Fibroblast of pulmonary artery (primary cell): ENCODE measurements at places on chromosomes 4 and X.

- DNase-seq: no peak
These were observed 92.1 kb downstream of the SLC9A7 start for GRCh38 chrX:46666831-46667230.

DNA sequence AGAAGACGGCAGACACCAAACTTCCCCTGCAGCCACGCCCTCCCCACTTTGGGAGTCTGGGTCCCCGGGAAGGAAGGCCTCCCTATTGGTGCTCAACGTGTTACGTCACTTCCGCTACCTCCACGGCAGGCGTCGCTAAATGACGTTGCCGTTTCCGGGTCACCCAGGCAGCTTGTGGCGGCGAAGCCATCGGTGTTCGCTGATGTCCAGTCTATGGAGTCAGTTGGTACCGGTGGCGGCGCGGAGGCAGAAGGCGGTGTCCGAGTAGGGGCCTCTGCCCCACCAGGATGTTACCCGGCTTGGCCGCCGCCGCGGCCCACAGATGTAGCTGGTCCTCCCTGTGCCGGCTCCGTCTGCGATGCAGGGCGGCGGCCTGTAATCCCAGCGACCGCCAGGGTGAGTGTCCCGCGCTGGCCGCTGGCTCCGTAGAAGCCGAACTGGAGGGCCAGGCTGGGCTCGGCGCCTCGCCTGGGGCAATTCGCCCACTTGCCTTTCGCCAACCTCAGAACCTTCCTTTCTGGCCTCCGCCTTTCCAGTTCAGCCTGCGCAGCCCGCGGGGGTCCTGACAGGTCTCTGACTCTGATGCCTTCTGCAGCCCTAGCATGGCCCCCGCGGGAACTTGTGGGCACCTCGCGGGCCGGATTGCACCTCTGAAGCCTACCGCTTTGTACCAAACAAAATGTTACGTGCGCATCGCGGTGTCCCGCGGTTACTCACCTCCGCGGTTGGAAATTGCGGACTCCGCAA lies at the start of gene SLC30A9:
SLC30A9 (plus strand) TSS at position 166 of the 747 bp plus-strand sequence; CDS start at position 288, 122 bp downstream.
- DNase-seq: peak; percentile 95

- DNase-seq: no peak
These were observed 129.8 kb downstream of the PTTG2 start for GRCh38 chr4:38089961-38090360.

DNA sequence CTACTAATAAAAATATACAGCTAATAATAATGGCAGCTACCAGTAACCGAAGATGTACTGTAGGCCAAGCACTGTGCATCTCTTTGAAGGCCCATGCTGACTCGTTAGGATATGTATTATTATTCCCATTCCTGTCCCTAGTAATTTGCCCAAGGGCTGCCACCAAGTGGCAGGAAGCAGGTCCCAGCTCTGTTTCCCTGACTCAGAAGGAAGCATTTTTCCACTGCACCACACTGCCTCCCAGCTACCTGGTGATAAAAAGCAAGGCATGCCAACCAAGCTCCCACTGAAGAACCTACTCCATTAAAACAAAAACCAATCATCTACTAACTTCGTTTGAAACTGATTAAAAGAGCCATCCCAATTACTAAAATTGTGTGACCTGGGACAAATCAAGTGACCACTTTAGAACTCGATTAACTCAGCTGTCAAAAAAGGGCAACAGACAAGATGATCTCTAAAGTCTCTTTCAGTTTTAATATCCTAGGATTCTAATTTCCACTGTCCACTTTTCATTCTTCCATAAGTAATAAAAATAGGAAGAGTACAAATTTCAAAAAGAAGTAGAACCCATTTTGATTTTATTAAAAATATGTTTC lies 24.3 kb upstream of the PGM2 start:
- peak; percentile 58 for DNase-seq

- no peak for DNase-seq
These were observed 13.8 kb downstream of the GEMIN8 start for GRCh38 chrX:14015941-14016340.
